Renal cortical epithelial cell (primary cell): ENCODE measurements at places on chromosomes 2 and 18. TPM values are rescaled to one million over a fixed set of nuclear protein-coding genes. Genes with fewer than 3 reads are reported as not detected.

DNA sequence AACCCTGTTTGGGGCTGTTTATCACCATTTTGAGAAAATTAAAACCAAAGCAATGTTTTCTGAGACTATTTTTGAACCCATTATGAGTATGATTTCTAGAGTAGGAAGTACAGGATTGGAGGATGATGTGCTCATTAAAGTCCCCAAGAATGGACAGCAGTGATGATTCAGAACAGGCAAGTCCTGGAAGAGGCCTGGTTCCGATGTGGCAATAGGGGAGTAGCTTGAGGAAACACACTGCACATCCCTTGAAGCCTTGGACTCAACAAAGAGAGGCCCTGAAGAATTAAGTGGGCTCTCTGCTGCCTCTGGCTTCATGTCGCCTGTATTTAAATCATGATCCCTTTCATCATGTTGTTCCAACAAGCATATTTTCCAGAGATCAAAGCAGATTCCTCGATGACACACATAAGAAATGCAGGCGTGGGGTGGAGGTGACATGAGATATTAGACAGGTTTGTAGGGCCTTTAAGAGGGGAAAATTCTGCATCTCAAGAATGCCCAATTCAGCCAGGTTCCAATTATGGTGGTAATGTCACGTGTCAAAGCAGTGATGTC lies 242.2 kb downstream of the FHOD3 start:
- peak; percentile 21 for DNase-seq

DNA sequence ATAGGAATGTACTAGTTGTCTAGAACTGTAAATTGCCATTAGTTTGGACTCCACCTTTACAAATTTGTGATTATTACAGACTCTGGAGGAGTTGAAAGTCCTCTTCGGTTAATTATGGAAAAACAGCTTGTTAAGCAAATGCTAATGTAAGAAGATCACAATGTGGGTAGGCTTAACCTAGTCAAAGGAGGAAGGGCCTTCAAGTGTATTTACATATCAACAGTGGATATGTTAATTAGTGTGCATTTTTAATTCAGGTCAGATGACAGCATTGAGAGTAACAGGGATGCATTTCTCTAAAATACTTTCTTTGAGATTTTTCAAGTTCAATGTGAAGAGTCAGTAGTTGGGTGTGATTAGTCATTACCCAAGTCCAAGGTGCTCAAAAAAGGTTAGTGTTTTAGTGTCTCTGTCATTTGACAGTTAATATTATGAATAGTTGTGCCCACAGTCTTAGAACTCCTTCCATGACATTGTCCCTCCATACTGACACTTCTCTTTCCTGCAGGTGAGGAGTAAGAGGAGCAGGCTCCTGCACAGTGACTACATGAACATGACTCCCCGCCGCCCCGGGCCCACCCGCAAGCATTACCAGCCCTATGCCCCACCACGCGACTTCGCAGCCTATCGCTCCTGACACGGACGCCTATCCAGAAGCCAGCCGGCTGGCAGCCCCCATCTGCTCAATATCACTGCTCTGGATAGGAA lies 28.0 kb downstream of the CD28 start:
- no peak for DNase-seq

The MYO7B gene
- 0.17 and 0.25 TPM in 2 replicates for total RNA-seq

DNA sequence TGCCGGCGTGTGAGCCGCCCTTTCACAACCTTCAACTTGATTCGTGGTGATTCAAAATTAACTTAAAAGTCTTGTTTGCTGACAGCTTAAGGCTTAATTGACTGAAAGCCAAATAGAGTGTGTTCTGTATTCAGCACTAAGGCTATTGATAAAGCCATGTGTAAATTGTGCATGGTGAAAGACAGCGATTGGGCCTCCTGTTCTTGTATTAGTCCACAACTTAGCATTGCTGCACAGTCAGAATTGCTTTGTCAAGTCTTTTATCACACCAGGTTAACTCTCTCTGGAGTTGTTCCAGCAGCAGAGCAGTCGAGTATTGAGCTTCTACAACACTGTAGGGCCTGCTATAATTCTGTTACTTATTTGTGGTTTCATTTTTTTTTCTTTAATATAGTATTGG lies 210.1 kb downstream of the WDR7 start:
- DNase-seq: peak; percentile 11

The EIF2AK3 gene
- total RNA-seq: 35.8 and 57.3 TPM in 2 replicates

The NAT8 gene
- total RNA-seq: 0.69 and 14.4 TPM in 2 replicates

The EMILIN1 gene
- total RNA-seq: 0.30 and 0.69 TPM in 2 replicates

DNA sequence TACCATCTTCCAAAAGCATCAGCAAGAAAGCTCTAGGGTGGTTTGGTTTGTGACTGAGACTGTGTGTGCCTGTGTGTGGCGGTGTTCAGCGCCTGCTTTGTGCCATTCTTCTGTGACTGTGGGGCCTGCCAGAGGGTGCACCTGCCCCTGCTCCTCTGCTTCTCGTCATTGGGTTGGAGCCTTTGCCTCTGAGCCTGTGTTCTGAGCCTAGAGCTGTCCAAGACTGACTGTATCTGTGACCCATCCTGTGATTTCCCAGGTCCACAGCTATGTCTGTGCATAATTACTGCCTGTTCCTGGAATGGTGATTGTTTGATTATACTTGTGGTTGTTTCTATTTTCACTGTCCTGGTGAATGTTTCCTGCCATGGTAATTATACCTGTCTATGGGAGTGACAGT lies 57.1 kb upstream of the KLHL29 start:
- DNase-seq: no peak

The HOXD9 gene
- total RNA-seq: 2.4 and 15.7 TPM in 2 replicates

DNA sequence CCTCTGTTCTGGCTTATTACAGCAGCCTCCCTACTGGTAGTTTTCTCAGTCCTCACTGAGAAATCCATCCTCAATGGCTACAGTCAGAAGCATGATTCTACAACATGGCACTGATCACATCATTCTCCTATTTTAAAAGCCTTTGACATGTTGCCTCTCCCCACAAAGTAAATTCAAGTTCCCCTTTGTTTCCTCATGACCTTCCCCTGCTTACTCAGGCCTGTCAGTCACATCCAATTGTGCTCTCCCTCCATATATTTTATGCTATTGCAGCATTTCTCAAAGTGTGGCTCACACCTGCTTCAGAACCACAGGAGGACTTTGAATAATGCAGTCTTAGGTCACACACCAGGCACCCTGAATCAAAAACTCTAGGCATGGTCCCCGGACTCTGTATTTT lies 124.6 kb downstream of the SPOPL start:
- DNase-seq: peak; percentile 19

- DNase-seq: no peak
These were observed 507 bp downstream of the CNNM4 start for GRCh38 chr2:96760986-96761832.

DNA sequence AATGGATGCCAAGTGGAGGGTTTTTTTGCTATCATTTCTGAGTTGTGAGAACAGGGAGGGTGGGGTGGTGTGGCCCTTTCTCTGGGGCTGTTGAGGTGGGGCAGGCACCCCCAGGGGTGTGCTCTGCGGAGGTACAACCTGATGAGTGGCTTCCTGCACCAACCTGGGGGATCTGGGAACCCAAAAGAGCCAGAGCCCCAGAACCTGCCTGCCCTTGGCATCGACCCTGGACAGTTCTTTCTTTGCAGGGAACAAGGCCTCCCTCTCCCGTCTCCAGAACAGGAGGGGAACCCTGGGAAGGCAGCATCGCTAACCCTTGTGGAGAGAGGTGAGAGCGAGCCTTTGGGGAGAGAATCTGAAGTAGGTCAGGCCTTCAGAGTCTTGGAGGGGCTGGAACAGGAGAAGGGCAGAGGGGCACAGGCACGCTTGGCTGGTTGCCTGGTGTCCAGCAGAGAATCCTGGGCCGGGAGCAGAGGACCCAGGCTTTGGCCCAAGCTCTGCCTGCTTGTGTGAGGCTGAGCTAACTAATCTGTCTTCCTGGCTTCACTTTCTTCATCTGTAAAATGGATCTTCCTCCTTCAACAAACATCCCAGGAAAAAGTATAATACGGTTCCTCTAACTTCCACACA lies 84.9 kb downstream of the RHOB start:
- no peak for DNase-seq

The SEMA4C gene
- 17.5 and 25.3 TPM in 2 replicates for total RNA-seq

DNA sequence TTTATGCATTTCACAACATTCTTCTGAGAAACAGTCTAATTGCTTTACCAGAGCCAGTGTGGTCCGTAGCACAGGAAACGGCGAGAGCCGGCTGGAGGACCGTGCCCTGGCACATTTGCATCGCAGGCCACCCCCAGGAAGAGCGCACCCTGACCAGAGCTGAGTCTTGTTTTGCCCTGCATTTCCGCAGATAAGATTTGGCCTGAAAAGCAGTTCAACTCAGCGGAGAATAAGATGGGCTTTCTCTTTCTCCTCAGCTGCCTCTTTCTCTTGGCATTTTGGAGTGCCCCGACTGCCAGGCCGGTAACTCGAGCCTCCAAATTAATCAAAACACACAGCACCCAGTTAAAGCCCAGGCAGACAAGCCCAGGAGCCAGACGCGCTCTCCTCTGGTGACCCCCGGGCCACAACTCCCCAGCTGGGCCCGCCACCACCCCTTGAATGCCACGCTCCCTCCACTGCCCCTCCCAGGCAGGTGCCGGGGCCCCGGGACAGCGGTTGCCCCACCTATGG lies 464 bp downstream of the COL4A4 start:
- DNase-seq: peak; percentile 35

GRCh38 chr2:25375989-25376545 lies 34.3 kb upstream of the DNMT3A start:
- no peak for DNase-seq

DNA sequence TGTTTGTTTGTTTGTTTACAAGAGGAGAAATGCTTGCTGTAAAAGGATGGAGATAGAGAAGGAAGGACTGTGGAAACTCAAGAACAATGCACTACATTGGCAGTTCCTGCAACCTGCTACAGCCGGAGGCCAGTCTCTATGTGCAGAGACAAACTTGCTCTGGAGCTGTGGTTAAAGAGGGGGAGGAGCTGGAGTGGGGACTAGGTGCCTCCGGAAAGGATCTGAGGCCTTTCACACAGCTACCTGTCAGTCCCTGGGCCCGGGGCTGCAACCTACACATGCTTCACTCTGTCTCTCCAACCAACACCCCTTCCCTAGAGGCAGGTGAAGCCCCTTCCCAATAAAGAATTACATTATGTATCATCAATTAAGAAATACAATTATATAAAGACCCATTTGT lies 1234.0 kb upstream of the ZEB2 start:
- no peak for DNase-seq

DNA sequence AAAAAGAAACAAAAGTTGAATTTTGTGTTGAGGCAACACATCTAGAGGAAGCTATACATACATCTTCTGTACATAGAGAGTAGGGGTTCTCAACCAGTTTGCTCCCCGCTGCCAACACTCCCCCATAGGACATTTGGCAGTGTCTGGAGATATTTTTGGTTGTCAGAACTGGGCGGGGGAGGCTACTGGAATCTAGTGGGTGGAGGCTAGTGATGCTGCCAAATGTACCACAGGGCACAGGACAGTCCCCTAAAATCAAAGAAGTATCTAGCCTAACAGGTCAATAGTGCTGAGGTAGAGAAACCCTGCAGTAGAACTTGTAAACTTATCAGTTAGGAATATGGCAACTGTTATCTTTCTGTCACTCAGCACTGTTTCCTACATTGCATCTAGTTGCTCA lies 21.3 kb downstream of the ADAM23 start:
- no peak for DNase-seq

DNA sequence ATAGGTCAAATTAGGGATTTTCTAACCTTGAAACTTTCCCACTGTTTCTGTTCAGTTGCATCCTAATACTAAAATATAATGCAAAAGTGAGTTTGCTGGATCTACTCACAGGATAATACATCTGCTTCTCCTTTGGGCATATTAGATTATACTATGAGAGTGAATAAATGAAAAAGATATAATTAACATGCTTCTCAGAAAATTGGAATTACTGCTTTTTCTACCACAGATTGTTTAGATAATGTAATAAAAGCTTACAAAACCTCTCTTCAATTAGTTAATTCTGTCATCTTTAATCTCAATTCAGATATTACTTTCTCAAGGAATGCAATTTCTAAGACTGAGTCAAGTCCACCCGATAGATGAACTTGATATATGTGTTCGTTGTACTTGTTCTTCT lies 1077.2 kb upstream of the CDH2 start:
- DNase-seq: no peak

- DNase-seq: no peak
These were observed 75.8 kb upstream of the BCL11A start for GRCh38 chr2:60629305-60629662.

- DNase-seq: no peak
These were observed 197.5 kb upstream of the RAB6C start for GRCh38 chr2:129781749-129782632.

- DNase-seq: no peak
These were observed 13.3 kb downstream of the CTDP1 start for GRCh38 chr18:79692886-79693285.

GRCh38 chr2:24984912-24985311 lies 13.2 kb upstream of the DNAJC27 start:
- no peak for DNase-seq

DNA sequence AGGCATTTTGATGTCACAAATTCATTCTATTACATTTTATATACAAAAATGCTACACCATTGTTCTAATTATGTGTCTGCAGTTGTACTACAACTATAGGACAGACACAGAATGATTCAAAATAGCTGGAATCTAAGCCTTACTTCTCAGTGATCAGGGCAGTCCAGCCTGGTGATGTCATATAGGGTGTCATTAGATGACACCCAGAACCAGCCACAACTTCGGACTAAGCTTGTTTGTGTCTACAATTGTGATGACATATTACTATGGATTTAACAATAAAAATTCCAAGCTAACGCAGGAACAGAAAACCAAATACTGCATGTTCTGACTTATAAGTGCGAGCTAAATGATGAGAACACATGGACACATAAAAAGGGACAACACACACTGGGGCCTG lies 31.0 kb downstream of the M1AP start:
- DNase-seq: no peak

DNA sequence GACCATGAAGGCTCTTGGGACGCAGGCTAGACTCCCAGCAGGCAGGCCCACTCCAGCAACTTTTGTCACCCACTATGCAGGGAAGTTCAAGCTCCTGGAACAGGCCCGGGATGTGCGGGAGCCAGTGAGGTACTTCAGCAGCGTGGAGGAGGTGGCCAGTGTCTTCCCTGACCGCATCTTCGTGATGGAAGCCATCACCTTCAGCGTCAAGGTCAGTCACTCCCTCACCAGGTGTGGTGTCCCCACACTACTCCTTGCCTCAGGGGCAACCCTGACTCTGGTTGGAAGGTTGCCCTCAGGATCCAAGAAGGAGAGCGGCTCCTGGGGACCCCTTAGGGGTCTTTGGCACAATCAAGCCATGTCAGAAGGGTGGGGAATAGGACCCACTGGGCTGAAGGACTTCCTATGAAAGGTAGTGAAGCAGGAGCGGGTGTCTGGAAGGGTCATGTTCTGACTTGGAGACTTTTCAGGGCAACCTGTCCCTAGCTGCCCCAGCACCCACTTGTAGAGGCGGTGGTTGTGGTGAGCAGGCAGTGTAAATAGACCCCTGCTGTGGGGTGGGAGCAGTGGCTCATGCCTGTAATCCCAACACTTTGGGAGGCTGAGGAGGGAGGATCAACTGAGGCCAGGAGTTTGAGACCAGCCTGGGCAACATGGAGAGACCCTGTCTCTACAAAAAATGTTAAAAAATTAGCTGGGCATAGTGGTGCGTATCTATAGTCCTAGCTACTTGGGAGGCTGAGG lies 10.2 kb downstream of the GAREM2 start:
- no peak for DNase-seq

GRCh38 chr2:121810959-121811853 lies 55.8 kb downstream of the TSN start:
- peak; percentile 57 for DNase-seq

- no peak for DNase-seq
These were observed 87.6 kb downstream of the NRP2 start for GRCh38 chr2:205769879-205770278.

- DNase-seq: no peak
These were observed 23.5 kb downstream of the TSN start for GRCh38 chr2:121778741-121779487.

The CCDC74A gene
- total RNA-seq: 1.6 and 9.1 TPM in 2 replicates

The PROC gene
- 0.25 TPM in 1 of 2 replicates, not detected in the other for total RNA-seq
